ENCODE measurements at places on chromosomes 13 and 19.

DNA sequence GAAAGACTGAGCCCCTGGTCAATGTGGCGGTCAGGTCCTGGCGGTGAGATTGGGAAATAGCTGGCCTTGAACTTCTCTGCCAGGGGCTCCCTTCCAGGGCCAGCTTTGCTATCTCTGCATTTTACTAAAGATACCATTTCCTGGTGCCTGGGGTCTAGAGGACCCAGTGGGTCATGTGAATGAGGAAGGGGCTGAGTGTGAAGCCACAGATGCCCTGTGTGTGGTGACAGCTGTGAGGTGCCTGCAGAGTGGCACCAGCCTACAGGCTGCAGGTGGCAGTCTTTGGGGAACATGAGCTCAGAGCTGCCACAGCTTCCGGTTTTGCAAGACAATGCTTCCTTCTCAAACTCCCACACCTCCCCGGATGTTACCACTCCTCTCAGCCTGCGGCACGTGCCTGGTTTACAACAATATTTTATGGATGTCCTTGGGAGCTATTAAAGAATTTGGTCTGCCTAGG lies 5.2 kb upstream of the MLNR start:
- DNase-seq, result no peak

GRCh38 chr19:54532528-54532927 lies 29.9 kb downstream of the LAIR2 start:
- DNase-seq, result no peak

- no peak for DNase-seq
Measured at GRCh38 chr13:96229356-96229755, 139.4 kb downstream of the HS6ST3 start.

DNA sequence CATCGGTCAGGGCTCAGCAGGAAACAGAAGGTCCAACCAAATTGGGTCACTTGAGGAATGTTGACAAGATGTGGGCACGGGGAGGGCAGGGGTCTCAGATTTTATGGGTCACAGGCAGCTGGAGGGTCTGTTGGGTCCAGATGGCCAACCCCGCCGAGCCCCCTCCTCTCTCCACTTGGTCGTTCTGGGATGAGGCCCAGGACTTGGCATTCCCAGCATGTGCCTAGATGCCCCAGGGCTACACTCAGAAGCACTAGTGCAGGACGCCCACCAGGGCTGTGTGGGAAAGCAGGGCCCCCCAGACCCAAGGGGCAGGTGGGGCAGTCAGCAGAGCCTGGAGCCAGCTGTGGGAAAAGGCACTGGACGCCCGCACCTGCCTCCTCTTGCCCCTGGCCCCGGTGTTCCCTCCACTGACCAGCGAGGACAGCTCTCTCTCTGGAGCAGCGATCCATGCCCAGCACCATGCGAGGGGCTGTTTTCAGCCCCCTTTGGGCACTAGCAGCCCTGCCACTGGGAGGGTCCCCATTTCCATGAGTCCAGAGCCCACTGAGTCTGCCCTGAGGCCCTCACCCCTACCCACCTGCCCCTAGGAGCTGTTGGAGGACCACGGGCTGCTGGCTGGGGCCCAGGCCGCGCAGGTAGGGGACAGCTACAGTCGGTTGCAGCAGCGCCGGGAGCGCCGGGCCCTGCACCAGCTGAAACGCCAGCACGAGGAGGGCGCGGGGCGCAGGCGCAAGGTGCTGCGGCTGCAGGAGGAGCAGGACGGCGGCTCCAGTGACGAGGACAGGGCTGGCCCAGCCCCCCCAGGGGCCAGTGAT lies 26.0 kb downstream of the DHX34 start:
- no peak for DNase-seq

- DNase-seq, result no peak
Measured at GRCh38 chr13:24899601-24900000, 135.6 kb downstream of the RNF17 start.

DNA sequence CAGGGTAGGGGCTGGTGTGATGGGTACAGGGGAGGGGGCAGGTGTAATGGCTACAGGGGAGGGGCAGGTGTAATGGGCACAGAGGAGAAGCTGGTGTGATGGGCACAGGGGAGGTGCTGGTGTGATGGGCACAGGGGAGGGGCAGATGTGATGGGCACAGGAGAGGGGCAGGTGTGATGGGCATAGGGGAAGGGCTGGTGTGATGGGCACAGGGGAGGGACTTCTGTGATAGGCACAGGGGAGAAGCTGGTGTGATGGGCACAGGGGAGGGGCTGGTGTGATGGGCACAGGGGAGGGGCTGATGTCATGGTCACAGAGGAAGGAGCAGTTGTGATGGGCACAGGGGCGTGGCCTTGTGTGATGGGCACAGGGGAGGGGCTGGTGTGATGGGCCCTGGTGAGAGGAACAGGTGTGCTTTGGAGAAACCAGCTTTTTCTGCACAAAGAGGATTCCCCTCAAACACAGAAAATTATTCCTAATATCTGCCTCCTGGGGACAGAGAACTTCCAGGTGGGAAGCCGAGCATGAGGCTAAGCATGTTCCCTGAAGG lies 38.6 kb upstream of the POP4 start:
- DNase-seq, result no peak

DNA sequence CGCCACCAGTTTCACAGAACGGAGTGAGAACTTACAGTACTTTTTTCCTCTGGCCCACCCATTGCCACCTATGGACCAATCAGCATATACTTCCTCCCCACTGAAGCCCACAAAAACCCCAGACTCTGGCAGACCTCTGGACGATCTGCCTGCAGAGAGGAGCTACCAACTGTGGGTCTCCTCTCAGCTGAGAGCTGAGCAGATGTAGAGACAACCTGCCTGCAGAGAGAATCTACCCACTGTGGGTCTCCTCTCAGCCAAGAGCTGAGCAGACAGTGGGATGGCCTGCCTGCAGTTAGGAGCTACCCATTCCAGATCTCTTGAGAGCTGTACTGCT lies 69.7 kb downstream of the PIBF1 start:
- no peak for DNase-seq

DNA sequence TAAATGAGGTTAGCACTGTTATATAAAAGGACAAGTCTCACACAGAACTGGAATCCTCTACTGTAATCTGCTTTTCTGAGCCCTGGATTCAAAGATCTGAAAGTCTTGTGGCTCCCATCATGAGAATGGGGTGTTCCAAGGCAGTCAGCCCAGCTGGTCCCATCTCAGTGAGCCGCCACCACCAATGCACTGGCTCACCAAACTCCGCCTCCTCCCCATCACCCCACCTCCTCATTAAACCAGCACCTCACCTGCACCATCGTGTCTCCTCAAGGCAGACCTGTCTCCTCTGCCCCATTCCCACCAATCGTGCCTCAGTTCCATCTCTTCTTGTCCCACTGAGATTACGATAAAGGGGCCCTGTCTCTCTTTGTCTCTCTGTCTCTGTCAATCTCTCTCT lies 166.7 kb downstream of the USP12 start:
- no peak for DNase-seq

DNA sequence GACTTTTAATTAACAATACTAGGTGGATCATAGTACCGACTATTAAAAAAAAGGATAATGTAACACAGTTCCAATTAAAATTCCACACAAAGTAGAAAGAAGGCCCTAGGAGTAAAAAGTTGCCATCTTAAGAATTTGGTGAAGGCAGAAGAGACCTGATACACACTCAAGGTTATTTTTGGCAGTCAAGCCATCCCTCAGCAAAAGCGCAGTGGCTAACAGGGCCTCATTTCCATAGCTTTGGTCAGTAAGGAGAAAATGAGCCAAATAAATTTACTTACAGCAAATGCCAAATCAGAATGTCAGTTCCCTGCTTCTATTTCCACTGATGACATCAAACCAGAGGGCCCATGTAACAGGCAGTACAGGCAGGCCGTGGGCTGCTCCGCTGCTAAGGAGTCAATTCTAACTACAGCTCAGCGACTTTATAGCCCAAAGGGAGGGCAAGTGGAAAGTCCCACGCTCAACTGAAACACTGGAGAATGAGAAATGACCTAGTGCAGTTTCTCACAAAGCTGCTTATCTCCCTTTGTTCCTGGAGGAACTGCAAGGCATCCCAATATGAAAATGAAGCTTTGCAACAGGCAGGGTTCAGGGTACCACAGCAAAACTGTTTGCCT lies 6.3 kb downstream of the ARGLU1 start:
- no peak for DNase-seq

GRCh38 chr19:44570984-44571684 lies 41.7 kb upstream of the CEACAM20 start:
- DNase-seq, result peak; percentile 70

DNA sequence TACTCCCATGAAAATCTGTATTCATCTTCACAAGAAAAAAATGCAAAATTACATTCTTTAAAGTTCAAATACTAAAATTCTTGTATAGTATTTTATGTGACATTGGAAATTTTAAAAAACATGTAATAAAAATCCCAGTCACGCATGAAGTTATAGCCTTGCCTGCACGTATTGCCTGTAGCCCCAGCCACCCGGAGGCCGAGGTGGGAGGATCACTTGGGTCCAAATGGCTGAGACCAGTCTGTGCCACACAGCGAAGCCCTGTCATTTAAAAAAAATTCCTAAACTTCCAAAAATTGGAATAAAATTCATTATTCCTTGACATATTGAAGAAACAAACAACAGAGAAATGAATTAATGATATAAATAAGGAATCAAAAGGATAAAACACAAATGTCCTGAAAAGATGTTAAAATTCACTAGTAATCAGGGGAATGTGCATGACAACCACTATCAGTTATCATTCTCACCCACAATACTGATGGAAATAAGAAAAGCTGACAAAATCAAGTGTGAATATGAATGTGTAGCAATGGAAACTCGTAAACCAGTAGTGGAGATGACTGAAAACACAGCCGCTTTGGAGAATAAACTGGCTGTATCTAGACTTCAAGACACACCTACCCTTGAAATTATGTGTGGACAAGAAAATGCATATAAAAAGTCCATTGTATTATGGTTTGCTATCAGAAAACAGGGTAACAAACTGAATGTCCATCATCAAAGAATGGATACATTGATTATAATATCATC lies 7.5 kb downstream of the CARD8 start:
- no peak for DNase-seq

GRCh38 chr19:35533822-35534392 lies 651 bp downstream of the GAPDHS start:
- no peak for DNase-seq

- DNase-seq, result no peak
Measured at GRCh38 chr13:20940083-20940482, 37.5 kb upstream of the XPO4 start.

DNA sequence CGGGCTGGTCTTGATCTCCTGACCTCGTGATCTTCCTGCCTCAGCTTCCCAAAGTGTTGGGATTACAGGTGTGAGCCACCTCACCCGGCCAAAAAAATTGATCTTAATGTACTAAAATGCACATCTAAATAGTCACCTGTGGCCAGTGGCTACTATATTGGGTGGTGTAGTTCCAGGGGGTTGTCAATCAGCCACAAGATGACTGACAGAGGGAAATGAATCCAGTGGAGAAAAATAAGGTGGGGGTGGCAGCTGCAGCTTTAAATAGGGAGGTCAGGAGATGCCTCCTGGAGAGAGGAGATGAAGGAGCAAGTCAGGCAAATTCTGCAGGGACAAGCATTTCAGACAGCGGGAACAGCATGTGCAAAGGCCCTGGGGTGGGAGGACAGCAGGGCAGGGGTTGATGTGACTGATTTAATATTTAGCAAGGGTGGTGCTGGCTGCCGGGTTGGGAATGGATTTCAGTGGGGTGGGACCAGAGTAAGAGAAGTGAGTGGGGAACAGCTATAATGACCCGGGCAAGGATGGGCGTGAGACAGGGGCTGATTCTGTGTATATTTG lies 18.0 kb downstream of the TIMM13 start:
- no peak for DNase-seq

GRCh38 chr19:5093948-5094718 lies 125.2 kb downstream of the KDM4B start:
- DNase-seq, result no peak

- peak; percentile 91 for DNase-seq
Measured at GRCh38 chr19:35066691-35067563, 25.4 kb downstream of the HPN start.

GRCh38 chr13:93286047-93286446 lies 59.4 kb downstream of the GPC6 start:
- no peak for DNase-seq

- DNase-seq, result peak; percentile 46
Measured at GRCh38 chr13:33452873-33453517, 167.4 kb upstream of the STARD13 start.

DNA sequence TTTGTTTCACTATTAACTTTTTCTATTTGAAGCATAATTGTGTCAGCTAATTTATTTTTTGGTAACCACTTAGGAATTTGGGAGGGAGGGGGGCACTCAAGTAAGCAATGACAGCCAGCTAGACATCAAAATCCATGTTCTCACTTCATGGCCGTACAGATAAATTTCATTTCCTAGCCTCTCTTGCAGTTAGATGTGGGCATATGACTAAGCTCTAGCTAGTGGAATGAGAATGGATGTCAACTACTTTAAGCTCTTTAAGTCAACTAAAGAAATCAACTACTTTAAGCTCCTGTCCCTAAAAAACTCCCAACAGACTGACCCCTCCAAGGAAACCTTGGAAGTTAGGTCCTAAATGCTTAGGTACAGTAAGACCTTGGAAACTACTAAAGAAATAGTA lies 92.0 kb downstream of the KCNRG start:
- DNase-seq, result no peak

DNA sequence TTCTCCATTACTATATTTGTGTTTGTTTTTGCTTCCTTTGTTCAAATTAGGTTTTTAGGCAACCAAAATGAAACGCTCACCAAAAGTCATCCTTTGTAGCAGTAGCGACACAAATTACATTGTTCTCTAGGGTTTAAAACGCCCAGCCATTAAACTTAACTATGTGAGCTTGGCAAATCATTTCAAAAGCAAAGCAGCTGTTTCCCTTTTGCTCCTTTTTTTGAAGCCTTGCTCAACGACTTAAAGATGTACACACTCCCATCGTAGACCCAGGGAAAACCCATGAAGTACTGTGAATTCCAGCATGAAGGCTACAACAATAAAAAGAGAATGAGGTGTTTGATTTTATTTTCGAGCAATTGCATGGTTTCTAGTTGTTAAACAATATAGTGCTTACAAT lies 106.7 kb downstream of the RAP2A start:
- DNase-seq, result no peak

GRCh38 chr19:39032063-39032918 lies at the start of gene FBXO27:
Gene FBXO27 (minus strand): TSS chr19:39032549. CDS start chr19:39032227, 322 bp downstream.
- peak; percentile 89 for DNase-seq

- no peak for DNase-seq
Measured at GRCh38 chr13:98217597-98217996, 40.5 kb upstream of the RNF113B start.

All from cerebellar cortex (tissue), 1 donor.